ENCODE measurements at places on chromosomes 6 and 20. TPM values are rescaled to one million over a fixed set of nuclear protein-coding genes. Genes with fewer than 3 reads are reported as not detected.

Gene GABRR1
- not detected for total RNA-seq

Gene PPP1R14C
- total RNA-seq = not detected

Gene CSNK2A1
- total RNA-seq = 263 TPM

Gene TP53TG5
- total RNA-seq = not detected

Gene TNNC2
- not detected for total RNA-seq

Gene RBBP8NL
- not detected for total RNA-seq

Gene PHACTR1
- total RNA-seq = 18.9 TPM

Gene BTN1A1
- total RNA-seq = not detected

Gene TAGAP
- not detected for total RNA-seq

Gene CD24
- total RNA-seq = 1.7 TPM

Gene FABP7
- total RNA-seq = not detected

Gene C20orf141
- not detected for total RNA-seq

Gene PHF20
- 42.3 TPM for total RNA-seq

Gene SRMS
- total RNA-seq = not detected

Gene HAO1
- not detected for total RNA-seq

Gene LAMP5
- total RNA-seq = 0.66 TPM

Gene LY6G6F
- total RNA-seq = not detected

Gene CLVS2
- total RNA-seq = not detected

Gene RING1
- total RNA-seq = 18.1 TPM

Gene ULBP1
- 0.43 TPM for total RNA-seq

All from thoracic aorta endothelial cell (primary cell).